ENCODE measurements at places on chromosomes 1 and 21. TPM values are rescaled to one million over a fixed set of nuclear protein-coding genes. Genes with fewer than 3 reads are reported as not detected.
A peak's percentile ranks its signal among the peaks of the same experiment; 100 is the strongest.

The DARS2 gene
- total RNA-seq: 35.5 TPM

The BEND5 gene
- 5.6 TPM for total RNA-seq

DNA sequence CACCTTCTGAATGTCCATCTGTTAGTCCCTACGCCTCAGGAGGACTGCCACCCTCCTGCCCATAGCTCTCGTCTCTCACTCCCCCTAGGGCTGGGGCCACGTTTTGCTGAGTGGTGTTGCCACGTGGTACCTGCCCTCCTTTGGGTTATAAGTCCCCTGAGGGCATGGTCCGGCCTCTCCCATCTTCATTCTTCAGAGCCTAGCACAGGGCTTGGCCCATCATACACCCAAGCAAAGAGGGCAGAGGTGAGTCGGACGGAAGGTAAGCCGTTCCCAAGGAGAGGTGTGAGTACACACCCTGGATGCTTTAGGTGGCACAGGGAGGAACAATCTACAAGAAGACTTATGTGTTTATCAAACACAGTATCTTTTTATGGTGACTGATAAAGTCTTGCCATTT, 10.9 kb downstream of the PADI2 start:
- no peak for DNase-seq

The PMF1 gene
- 143 TPM for total RNA-seq

DNA sequence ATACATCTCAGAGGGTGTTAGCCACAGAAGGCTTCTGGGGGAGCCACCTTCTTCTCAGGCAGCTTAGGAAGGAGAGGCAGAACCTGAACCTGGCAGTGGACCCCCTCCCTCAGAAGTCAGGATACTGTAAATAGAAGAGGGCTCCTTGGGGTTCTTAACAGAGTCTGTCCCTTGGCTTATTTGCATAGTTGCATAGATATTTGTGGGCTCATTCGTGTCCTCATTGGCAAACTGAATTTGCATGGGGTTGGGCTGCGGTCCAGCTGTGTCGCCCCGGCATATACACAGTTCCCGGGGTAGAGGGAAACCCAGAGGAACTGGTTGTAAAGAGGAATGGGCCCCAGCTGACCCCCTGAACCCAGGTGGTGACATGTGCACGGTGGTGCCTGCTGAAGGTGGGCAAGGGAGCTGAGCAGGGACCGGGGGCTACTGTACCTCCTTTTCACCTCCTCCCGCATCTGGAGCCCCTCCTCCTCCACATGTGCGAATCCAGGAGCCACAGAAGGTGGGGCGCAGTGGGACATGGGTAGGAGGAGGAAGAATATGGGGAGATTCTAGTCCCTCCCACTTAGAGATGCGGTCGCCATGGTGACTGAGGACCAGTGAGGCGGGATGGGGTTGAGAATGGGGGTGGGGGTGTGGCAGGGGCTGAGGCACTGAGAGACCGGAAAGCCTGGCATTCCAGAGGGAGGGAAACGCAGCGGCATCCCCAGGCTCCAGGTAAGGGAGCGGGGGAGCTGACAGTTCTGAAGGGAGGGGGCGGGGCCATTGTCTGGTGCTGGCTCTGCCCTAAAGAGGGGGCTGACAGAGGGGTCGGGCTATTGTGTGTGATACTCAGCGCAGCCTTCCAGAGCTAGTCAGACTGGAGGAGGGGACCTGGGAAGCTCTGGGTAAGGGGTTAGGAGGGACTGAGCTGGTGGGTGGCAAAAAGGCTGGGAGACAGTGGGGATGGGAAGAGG, 3.7 kb upstream of the SEMA4A start:
- DNase-seq: peak; percentile 97

The TDRD5 gene
- 0.33 TPM for total RNA-seq

DNA sequence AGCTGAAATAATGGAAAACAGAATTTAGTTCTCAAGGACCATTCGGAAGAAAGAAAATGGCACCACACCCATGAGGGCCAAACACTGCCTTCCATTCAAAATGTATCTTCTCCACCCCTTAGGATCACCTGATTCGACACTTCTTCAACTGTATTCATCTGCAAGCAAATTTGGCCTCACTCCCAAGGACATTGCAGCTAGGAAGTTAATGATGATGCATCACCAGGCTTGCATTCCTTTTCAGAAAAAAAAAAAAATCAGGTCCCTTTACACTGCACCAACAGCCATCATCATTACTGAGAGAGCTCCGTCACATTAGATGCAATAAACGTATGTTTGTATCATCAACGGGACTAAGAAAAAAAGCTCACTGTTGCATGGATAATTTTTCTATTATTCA, 368.3 kb downstream of the PCP4 start:
- no peak for DNase-seq

GRCh38 chr1:245411245-245412036, 256.7 kb downstream of the KIF26B start:
- no peak for DNase-seq

GRCh38 chr1:68976916-68977610, 480.2 kb upstream of the DEPDC1 start:
- DNase-seq: peak; percentile 40

The MXRA8 gene
- total RNA-seq: 8.1 TPM

GRCh38 chr1:26111530-26112406, at the start of gene PDIK1L:
PDIK1L (plus strand) TSS chr1:26111824; CDS start chr1:26114309, 2,485 bp downstream.
- DNase-seq: peak; percentile 91

The PKNOX1 gene
- total RNA-seq: 38.1 TPM

DNA sequence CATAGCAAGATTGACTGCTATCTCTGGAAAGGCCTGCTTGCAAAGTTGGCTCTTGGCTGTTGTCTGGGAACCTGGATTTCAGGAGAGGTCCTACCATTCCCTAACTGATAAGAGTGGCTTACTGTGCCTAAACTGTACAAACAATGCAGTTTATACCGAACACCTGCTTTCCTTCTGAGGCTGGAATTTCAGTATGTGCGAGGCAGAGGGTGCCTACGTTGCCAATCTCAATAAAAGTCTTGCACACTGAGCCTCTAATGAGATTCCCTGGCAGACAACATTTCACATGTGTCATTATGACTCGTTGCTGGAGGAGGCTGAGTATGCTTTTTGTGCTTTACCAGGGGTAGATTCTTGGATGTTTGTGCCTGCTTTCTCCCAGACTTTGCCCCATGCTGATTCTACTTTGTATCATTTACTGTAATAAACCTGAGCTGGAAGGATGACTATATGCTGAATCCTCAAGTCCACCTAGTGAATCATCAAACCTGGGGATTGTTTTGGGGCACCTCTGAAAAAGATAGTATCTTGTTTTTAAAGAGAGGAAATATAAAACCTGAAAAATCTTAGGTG, 58.9 kb upstream of the GNG4 start:
- DNase-seq: no peak

GRCh38 chr1:6508154-6508815, 16.8 kb upstream of the PLEKHG5 start:
- no peak for DNase-seq

The CACNA1S gene
- total RNA-seq: 0.04 TPM

The ZNF697 gene
- 17.9 TPM for total RNA-seq

The RAB42 gene
- 13.2 TPM for total RNA-seq

- DNase-seq: no peak
Measured at GRCh38 chr1:167949785-167950184, 12.9 kb upstream of the MPC2 start.

The POLR3GL gene
- total RNA-seq: 7.9 TPM

DNA sequence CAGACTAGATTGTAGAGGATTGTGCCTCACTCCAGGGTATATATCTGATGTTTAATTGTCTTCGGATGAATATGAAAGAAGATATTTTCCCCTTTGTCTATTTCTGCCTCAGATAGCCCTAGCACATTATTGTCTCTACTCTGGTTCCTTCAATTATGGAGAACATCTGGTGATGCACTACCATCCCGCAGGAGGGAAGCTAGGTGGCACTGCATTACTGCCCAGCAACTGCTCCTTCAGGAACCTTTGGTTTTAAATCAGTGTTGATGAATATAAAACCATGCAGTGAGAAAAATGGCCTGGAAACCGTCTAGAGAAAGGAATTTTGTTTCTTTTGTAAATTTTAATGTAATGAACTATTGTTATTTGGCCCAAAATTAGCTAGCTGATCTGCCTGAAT, 68.5 kb downstream of the GPR88 start:
- no peak for DNase-seq

The NR1I3 gene
- not detected for total RNA-seq

DNA sequence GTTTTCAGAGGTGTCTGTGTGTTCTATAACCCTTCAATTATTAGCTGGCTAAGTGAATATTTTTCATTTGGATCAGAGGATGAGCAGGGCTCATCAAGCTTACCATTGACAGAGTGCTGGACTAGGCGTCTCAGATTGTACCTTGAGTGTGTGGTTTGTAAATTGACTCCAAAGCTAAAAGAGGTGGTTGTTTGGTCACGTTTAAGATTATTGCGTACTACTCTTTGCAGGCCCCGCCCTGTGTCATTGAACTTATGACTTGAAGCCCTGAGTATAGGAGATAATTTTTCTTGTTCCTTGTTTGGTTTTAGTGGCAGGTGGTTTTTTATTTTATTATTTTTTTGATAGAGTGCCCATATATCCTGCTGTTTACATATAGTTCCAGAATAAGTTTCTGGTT, 17.7 kb downstream of the MRPS6 start:
- DNase-seq: no peak

GRCh38 chr21:41108668-41109585, 59.0 kb upstream of the BACE2 start:
- no peak for DNase-seq

GRCh38 chr1:210448297-210448892, 119.7 kb downstream of the HHAT start:
- DNase-seq: no peak

The TSSK3 gene
- total RNA-seq: 1.6 TPM

DNA sequence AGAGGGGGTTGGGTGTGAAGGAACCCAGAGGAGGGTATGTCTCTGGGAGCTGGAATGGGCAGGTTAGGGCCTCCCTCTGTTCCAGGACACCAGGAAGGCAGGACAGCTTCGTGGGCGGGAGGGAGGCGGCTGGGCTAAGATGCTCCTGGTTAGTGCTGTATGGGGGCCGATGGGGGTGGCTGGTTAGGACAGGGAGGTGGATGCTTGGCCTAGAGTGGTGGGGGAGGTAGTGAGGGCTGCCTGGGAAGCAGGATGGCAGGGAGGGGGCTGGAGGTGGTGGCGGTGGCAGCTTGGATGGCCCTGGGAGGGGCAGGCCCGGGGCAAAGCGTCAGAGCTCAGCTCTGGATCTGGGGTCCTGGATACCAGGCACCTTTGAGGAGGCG, 6.2 kb upstream of the MMP23B start:
- DNase-seq: peak; percentile 28

GRCh38 chr1:159881622-159882526, 18.1 kb downstream of the CFAP45 start:
- no peak for DNase-seq

- no peak for DNase-seq
Measured at GRCh38 chr1:235502601-235503402, 1.4 kb downstream of the B3GALNT2 start.

The PLA2G2D gene
- total RNA-seq: not detected

The BOLA1 gene
- total RNA-seq: 5.7 TPM

- no peak for DNase-seq
Measured at GRCh38 chr1:27343639-27344025, 1.8 kb downstream of the SYTL1 start.

The ZMPSTE24 gene
- 47.6 TPM for total RNA-seq

- DNase-seq: no peak
Measured at GRCh38 chr1:52554756-52555155, 1.9 kb upstream of the TUT4 start.

GRCh38 chr1:149846593-149847466, 52.5 kb upstream of the BOLA1 start:
- DNase-seq: no peak

DNA sequence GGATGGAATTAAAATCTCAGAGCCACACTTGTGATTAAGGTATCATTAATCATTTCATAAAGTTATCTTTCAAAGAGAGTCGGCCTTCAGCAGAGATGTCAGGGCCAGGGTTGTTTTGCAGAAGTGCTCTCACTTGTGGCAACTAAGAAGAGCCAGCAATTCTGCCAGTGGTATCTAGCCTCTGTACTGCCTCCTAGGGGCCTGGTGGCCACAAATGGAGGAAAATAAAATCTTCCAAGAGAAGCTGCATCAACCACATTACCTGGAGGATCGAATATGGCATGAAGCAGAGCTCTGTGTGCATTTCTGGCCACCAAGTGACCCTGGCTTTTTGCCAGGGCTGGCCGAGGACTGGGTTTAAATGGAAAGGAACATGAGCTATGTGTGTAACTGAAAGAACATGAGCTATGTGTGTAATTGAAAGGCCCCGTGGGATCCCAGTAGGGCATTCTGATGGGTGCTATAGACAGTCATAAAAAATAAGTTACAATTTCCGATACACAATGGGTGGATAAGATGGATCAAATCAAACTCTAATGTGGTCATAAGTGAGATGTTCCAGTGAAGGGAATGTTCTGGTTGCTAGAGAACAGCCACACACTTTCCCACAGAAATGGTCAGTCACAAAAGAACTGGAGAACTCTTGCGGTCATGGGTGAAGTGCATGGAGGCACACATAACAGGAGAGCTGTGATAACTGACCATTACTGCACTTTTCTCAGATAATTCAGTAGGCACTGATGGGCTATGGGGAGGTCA, 335.8 kb downstream of the CAMTA1 start:
- no peak for DNase-seq

- DNase-seq: no peak
Measured at GRCh38 chr1:78297836-78298235, 192.9 kb upstream of the PTGFR start.
